ENCODE measurements at places on chromosomes 3 and 15.

- no peak for DNase-seq
Observed at GRCh38 chr3:155193868-155194267, 99.6 kb downstream of the STRIT1 start.

DNA sequence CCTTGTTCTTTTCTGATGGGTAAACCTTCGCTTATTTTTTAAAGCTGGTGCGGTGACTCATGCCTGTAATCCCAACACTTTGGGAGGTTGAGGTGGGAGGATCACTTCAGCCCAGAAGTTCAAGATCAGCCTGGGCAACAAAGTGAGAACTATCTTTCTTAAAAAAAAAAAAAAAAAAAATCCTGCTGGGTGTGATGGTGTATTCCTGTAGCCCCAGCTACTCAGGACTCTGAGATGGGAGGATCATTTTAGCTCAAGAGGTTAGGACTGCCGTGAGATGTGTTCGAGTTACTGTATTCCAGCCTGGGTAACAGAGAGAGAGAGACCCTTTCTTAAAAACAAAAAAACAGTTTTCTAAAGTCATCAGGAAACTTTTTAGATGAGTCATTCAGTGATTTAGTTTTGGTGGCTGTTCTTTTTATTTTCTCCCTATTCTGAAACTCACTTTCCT is 37.7 kb downstream of the SLMAP start:
- no peak for DNase-seq

DNA sequence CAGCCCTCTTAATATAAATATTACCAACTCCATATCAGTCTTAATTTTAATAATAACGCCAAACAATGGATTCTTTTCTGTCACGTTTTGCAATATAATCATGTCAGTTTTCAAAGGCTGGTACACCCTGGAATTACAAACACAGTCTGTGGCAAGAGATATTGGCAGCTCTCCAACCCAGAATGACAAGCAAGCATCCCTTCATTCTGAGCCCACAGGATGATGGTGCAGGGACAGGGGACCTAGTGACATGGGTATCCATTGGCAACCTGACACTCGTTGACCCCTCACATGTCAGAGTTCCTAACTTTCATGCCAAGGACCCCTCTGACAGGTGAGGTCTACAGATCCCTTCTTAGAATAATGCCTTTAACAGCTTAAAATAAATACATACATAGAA is 154.5 kb upstream of the TSC22D2 start:
- peak; percentile 64 for DNase-seq

DNA sequence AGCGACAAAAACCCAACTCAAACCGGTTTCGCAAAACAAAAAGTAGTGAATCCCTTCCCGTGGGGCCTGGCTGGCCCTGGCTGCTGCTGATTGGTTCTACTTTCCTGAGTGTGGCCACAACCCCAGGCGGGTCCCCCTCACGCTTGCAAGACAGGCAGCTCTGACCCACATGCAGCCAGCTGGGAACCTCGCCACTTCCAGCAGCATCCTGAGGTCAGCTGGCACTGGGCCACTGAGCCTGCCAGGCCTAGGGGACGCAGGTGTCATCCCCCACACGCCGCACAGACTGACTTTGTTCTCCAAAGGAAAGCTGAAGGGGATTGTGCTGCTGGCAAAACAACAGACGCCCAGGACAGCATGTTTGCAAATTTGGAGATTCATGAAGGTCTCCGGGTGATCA is 111.1 kb downstream of the TPRA1 start:
- DNase-seq: no peak

GRCh38 chr3:71536376-71536965 is 47.1 kb downstream of the FOXP1 start:
- peak; percentile 22 for DNase-seq
